Naive thymus-derived CD8-positive, alpha-beta T cell (primary cell): ENCODE measurements at places on chromosomes 3 and 15.

GRCh38 chr15:67018441-67018840, 47.0 kb upstream of the SMAD3 start:
- peak overlapping the region; percentile 13 for H3K27ac ChIP-seq
- no peaks in the 10 kb centered on the region for H3K4me1 ChIP-seq
- H3K27me3 ChIP-seq = no peaks in the 10 kb centered on the region
- no peak overlapping the region for H3K4me3 ChIP-seq
- DNase-seq = no peak
- H3K36me3 ChIP-seq = no peaks in the 10 kb centered on the region

DNA sequence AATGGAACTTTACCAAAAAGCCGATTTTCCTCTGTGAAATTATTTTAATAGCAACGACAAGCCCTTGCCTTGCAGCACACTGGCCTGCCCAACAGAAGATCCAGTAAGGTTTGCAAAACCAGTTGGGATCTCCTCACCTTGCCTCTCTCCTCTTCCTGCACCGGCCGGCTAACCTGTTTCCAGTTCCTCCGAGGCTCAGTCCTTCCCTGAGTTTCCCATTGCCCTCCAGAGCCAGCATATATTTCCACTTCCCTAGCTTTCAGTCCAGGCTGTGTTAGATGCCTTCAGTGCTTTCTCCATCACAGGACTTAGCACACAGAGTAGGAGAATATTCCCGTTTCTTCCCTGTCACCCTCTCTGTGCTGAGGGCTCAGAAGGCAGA, 60.3 kb downstream of the NOX5 start:
- no peak overlapping the region for H3K27ac ChIP-seq
- H3K36me3 ChIP-seq = peaks cover 3% of the 10 kb centered on the region
- DNase-seq = no peak
- peaks cover 36% of the 10 kb centered on the region for H3K27me3 ChIP-seq
- H3K4me1 ChIP-seq = peaks cover 12% of the 10 kb centered on the region
- no peak overlapping the region for H3K4me3 ChIP-seq

DNA sequence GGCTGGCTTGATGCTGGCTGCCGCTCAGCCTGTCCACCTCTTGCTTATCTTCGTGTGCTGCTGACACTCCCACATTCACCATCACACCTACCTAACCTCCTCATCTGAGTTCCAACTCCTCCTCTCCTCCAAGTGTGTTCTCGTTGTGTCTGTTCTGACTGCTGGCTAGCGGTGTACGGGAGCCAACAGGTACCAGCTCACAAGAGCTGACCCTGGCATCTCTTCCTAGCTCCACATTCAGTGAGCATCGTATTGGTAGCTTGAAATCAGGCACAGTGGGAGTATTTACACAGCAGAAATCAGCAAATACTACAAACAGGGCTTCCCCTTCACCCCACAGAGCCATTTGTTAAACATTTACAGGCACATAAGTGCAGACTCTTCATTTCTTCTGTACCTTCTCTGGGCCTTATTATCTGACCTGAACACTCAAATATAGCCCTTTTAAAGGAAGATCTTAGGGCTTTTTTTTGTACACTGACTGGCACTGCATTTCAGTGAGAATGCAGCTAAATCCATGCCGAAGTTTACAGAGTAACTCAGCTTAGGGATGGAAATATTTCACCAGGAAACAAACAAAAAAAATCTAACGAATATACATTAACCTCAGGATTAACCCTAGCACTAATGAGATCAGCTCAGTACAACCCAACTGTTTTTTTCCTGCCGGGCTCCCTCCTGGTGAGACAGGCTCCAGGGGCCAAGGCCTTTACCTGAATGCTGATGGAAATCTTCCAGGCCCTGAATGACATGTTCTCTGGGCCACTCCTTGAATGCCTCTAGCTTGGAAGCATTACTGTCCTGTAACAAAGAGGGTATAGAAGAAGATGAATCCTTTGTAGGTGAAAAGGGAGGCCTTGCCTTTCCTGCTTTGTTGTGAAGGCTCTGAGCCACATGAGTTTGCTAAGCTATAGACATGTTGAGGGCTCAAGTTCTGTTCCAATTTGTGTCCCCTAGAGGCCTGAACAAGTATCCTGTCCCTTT, 150.5 kb upstream of the LPP start:
- no peak overlapping the region for H3K4me3 ChIP-seq
- H3K27me3 ChIP-seq = no peaks in the 10 kb centered on the region
- no peak overlapping the region for H3K27ac ChIP-seq
- peaks cover 52% of the 10 kb centered on the region for H3K4me1 ChIP-seq

- H3K4me3 ChIP-seq = no peak overlapping the region
- H3K27ac ChIP-seq = peak overlapping the region; percentile 40
- H3K36me3 ChIP-seq = peaks cover 48% of the 10 kb centered on the region
Observed at GRCh38 chr15:93027413-93027812, 61.6 kb downstream of the RGMA start.

- no peak overlapping the region for H3K4me3 ChIP-seq
- no peak overlapping the region for H3K27ac ChIP-seq
- no peak for DNase-seq
- peaks cover 4% of the 10 kb centered on the region for H3K36me3 ChIP-seq
- no peaks in the 10 kb centered on the region for H3K4me1 ChIP-seq
- H3K27me3 ChIP-seq = no peaks in the 10 kb centered on the region
Observed at GRCh38 chr3:179000659-179001058, 71.0 kb downstream of the ZMAT3 start.

- H3K4me3 ChIP-seq = no peak overlapping the region
- DNase-seq = no peak
- no peaks in the 10 kb centered on the region for H3K27me3 ChIP-seq
- no peaks in the 10 kb centered on the region for H3K36me3 ChIP-seq
- H3K4me1 ChIP-seq = no peaks in the 10 kb centered on the region
Observed at GRCh38 chr3:104367000-104367399, 999.7 kb upstream of the ALCAM start.

DNA sequence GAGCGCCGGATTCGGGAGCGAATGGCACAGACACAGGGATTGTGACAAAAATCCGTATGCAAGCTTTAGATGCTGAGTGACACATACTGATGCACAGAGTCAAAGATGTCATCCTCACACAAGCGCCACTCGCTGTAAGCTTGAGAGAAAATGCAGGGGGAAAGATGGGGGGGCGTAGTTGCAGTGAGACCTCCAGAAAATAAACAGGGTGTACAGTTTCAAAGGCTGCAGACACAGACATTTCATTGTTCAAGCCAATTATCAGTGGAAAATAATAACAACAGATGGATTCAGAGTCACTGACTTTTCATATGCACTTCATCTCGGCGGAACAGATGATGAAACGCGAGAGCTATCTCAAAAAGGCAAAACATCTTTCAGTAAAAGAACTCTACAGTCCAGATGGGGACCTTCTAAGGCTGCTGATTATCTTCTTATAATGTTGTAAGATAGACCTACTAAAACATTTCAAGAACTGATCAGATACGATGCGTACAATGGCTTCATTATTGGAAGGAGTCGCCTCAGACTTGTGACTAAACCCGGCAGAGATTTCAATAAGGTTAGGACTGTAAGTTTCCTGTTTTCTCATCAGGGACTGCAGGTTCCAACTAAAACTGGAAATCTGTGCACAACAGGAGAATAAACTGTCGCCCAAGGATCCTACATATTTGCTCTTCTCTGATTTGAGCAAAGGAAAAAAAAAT, 275.4 kb downstream of the FOXP1 start:
- H3K4me3 ChIP-seq = peak overlapping the region; percentile 67
- peak overlapping the region; percentile 95 for H3K27ac ChIP-seq
- DNase-seq = no peak
- peaks cover 90% of the 10 kb centered on the region for H3K4me1 ChIP-seq
- H3K27me3 ChIP-seq = no peaks in the 10 kb centered on the region

DNA sequence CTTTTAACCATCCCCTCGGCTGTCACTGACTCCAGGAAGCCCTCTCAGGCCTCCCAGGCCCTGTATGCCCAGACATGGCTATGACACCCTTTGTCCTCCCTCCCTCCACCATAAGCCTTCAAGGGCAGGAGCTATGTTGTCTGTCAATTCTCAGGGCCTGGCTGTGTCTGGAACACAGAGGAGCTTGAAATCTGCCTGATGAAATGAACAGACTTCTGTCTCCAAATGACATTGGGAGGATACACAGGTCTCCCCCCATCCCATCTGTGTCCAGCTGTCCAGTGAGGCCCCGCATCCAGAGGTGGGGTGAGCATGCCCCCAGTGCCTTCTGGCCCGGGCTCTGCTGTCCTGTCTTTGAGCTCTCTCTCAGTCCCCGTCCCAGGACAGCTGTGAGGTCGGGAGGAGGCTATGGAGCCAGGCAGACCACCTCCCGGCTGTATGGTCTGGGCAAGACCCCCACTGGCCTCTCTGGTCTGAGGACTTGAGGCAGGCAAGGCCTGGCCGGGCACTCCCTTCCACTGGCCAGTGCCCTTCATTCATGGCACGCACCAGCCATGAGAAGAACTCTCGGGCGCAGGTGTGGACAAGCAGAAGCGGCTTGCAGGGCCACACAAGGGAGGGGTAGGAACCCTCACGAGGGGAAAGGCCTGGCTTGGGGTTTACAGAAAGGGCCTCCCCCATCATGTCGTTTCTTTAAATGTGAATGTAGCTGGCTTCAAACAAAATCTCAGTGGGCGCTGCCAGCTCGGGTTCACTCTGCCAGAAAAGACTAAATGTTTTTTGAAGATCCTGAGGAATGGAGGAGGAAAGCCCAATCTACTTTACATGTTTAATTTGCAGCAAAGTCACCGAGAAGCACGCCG, 38.9 kb downstream of the PCSK6 start:
- H3K27me3 ChIP-seq = peaks cover 28% of the 10 kb centered on the region
- peaks cover 17% of the 10 kb centered on the region for H3K4me1 ChIP-seq
- H3K36me3 ChIP-seq = no peaks in the 10 kb centered on the region
- H3K4me3 ChIP-seq = no peak overlapping the region

DNA sequence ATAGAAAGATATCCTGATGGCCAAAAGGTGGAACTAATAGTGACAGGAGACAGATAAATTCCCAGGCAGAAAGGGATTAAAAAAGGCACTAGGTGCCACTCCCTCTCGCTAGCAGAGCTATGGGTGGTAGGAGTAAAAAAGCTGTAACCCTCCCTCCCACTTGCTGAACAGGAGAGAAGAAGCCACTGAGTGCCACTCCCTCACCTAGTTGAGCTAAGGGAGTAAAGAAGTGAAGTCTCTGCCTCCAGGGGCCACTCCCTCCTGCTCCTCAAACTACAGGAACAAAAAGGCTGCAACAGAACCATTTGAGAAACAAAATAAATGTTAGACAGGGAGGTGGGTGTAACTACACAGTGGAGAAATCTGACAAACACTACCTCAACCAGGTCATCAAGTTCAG, 276.2 kb upstream of the EPHA6 start:
- DNase-seq = no peak
- H3K4me3 ChIP-seq = no peak overlapping the region
- no peaks in the 10 kb centered on the region for H3K4me1 ChIP-seq
- H3K27ac ChIP-seq = no peak overlapping the region
- no peaks in the 10 kb centered on the region for H3K27me3 ChIP-seq
- H3K36me3 ChIP-seq = no peaks in the 10 kb centered on the region
